ENCODE measurements at places on chromosomes 11 and 22. TPM values are rescaled to one million over a fixed set of nuclear protein-coding genes. Genes with fewer than 3 reads are reported as not detected.

EI24 gene
- total RNA-seq: 55.7 TPM

DTX4 gene
- 3.3 TPM for total RNA-seq

GRCh38 chr11:1406571-1407485 is 17.1 kb downstream of the BRSK2 start:
- H3K27me3 ChIP-seq: no peaks in the 10 kb centered on the region
- no peak for DNase-seq
- no peak overlapping the region for H3K27ac ChIP-seq
- H3K4me1 ChIP-seq: no peaks in the 10 kb centered on the region

DNA sequence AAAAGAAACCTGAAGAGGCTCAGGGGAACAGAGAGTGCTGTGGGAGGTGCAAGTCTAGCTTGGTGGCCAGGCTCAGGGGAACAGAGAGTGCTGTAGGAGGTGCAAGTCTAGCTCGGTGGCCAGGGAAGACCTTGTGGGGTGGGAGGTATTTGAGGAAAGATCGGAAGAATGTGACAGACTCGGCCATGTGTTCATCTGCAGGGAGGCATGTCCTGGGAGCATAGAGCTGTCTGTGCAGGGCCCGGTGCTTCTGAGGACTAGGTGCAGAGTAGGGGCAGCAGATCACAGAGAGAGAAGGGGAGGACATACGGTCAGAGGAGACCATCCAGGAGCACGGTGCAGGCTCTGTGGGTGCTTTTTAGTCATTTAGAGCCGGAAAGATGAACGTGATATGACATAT is 10.8 kb downstream of the IFITM10 start:
- no peaks in the 10 kb centered on the region for H3K36me3 ChIP-seq
- no peak overlapping the region for H3K27ac ChIP-seq
- no peaks in the 10 kb centered on the region for H3K4me1 ChIP-seq
- no peak overlapping the region for H3K4me3 ChIP-seq

GRCh38 chr22:47409539-47410275 is 647.3 kb downstream of the TBC1D22A start:
- DNase-seq: peak; percentile 17
- H3K4me3 ChIP-seq: no peak overlapping the region
- no peaks in the 10 kb centered on the region for H3K36me3 ChIP-seq
- H3K4me1 ChIP-seq: no peaks in the 10 kb centered on the region

Data from adrenal gland (tissue), 19 donors.